ENCODE measurements at places on chromosomes 6 and 20.

GRCh38 chr6:37570482-37571133, 70.9 kb upstream of the CCDC167 start:
- H3K36me3 ChIP-seq: no peaks in the 10 kb centered on the region
- DNase-seq: no peak
- no peak overlapping the region for H3K4me3 ChIP-seq
- peaks cover 9% of the 10 kb centered on the region for H3K4me1 ChIP-seq
- no peaks in the 10 kb centered on the region for H3K27me3 ChIP-seq
- no peak overlapping the region for H3K27ac ChIP-seq

GRCh38 chr6:129451187-129451586, 258.8 kb downstream of the ARHGAP18 start:
- H3K36me3 ChIP-seq: no peaks in the 10 kb centered on the region
- no peaks in the 10 kb centered on the region for H3K4me1 ChIP-seq
- DNase-seq: no peak

- H3K4me1 ChIP-seq: peaks cover 6% of the 10 kb centered on the region
- no peak overlapping the region for H3K4me3 ChIP-seq
- no peak overlapping the region for H3K27ac ChIP-seq
- no peak for DNase-seq
These were observed 27.1 kb upstream of the ZNF318 start for GRCh38 chr6:43396408-43397149.

GRCh38 chr6:19042420-19042819, 655.3 kb downstream of the RNF144B start:
- no peak overlapping the region for H3K4me3 ChIP-seq
- H3K27ac ChIP-seq: no peak overlapping the region
- H3K36me3 ChIP-seq: no peaks in the 10 kb centered on the region
- DNase-seq: no peak

DNA sequence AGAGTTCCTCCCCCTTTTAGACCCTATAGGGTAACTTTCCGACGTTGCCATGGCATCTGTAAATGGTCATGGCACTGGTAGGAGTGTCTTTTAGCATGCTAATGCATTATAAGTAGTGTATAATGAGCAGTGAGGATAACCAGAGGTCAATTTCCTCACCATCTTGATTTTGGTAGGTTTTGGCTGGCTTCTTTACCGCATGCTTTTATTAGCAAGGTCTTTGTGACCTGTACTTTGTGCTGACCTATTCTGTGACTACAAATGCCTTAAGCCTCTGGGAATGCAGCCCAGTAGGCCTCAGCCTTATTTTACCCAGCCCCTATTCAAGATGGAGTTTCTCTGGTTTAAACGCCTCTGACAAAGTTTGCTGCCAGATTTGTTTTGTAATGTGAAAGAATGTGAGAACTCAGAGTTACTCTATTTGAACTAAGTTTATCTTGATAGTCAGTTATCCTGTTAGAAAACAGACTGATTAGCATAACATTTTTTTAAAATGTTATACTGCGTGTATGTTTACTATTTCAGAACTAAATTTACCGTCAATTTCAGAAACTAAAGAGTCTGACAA, 111.3 kb upstream of the PRSS16 start:
- H3K27ac ChIP-seq: no peak overlapping the region
- H3K4me1 ChIP-seq: peaks cover 7% of the 10 kb centered on the region
- H3K36me3 ChIP-seq: no peaks in the 10 kb centered on the region

DNA sequence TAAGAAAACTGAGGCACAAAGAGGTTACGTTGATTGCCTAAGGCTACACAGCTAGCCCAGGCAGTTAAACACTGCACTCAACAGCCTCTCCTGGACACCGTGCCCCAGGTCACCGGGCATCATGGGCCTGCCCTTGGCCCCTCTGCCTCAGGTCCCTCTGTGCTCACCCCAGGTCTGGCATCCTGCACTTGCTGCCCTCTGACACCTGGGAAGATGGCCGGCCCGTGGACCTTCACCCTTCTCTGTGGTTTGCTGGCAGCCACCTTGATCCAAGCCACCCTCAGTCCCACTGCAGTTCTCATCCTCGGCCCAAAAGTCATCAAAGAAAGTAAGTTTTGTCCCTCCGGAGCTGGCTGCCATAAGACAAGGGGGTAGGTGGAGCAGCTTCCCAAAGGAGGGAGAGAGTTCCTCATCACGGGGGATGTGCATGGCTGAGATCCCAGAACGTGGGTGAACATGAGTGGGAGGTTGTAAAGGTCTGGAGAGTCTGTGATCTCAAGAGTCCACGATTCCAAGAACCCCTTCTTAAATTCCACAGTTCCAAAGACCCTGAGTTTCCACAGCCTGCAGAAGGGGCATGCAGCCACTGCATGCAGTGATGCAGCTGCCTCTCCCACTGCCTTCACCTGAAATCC, 3.0 kb downstream of the BPIFB1 start:
- H3K27me3 ChIP-seq: no peaks in the 10 kb centered on the region
- H3K36me3 ChIP-seq: no peaks in the 10 kb centered on the region
- no peak for DNase-seq
- H3K4me1 ChIP-seq: no peaks in the 10 kb centered on the region
- H3K27ac ChIP-seq: no peak overlapping the region
- no peak overlapping the region for H3K4me3 ChIP-seq

GRCh38 chr6:10583509-10583901, 62.4 kb downstream of the GCNT2 start:
- no peaks in the 10 kb centered on the region for H3K4me1 ChIP-seq
- DNase-seq: no peak
- H3K36me3 ChIP-seq: no peaks in the 10 kb centered on the region
- H3K27ac ChIP-seq: no peak overlapping the region

DNA sequence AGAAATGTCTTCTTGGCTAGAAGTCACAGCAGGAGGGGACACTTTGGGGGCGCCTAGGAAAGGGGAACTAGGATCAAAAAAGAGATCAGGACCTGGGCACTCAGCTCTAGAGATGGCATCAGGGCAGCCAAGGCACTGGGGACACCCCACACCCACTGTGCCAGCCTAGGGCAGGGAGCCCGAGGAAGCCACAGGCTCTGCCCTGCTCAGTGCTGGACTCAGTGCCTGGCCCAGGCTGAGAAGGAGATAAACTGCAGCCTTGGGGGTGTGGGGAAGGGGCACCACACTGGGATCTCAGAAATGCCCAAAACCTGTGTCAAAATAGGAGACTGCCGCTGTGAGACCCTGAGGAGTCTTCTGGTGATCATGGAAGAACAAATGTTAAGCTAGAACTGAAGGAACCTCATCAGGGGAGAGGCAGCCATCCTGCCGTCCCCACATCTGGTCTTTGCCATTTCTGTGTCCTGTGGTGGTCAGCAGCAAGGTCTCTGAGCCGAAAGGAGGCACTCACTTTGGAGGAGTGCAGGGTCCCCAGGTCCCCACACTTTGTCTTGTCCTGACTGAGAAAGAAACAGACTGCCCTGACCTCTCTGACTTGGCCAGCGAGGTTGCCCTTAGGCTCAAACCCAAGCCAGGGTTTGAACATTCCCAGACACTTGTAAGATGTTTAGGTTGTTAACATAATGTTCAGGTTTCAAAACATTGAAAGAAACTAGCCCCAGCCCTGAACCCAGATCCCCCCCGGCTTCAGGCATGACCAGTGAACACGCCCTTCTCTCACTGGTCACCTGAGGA, 2.3 kb downstream of the ARFRP1 start:
- no peak overlapping the region for H3K4me3 ChIP-seq
- H3K27ac ChIP-seq: no peak overlapping the region
- DNase-seq: no peak
- peaks cover 46% of the 10 kb centered on the region for H3K4me1 ChIP-seq
- peaks cover 32% of the 10 kb centered on the region for H3K36me3 ChIP-seq
- H3K27me3 ChIP-seq: no peaks in the 10 kb centered on the region

- H3K36me3 ChIP-seq: no peaks in the 10 kb centered on the region
- no peak for DNase-seq
- no peaks in the 10 kb centered on the region for H3K4me1 ChIP-seq
- no peak overlapping the region for H3K27ac ChIP-seq
- no peaks in the 10 kb centered on the region for H3K27me3 ChIP-seq
These were observed 233.7 kb upstream of the ARID1B start for GRCh38 chr6:156543431-156543830.

DNA sequence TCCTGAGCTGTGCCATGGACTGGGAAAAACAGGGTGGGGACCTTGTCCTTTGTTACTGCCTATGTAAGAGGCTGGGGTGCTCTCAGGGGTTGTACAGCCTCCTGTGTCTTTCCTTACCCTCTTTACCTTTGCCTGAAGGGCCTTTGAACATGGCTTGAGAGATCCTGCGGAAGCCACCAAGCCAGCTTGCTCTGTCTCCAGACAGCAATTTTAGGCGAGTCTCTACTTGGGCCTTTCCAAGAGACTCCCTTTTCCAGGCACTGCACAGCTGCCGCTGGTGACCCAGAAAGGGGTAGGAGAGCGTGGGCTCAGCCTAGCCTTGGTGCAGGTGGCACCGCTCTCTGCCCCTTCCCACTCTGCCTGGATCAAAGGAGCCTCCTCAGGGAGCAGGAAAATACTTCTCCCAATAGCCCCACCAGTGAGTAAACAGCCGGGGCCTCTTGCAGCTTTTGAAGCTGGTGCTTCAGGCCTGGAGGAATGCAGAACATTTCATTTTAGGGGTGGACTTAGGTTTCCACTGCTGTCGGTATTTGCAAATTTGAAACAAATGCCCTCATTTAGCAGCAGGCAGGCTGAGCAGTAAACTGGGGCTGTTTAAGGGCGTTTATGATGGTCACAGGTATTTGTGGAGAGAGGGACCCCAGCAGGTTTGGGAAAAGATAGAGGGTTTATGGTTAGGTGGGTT, 13.9 kb downstream of the PTK7 start:
- H3K36me3 ChIP-seq: no peaks in the 10 kb centered on the region
- DNase-seq: no peak
- no peaks in the 10 kb centered on the region for H3K4me1 ChIP-seq
- H3K4me3 ChIP-seq: no peak overlapping the region

GRCh38 chr6:120056085-120056484, 706.5 kb upstream of the MAN1A1 start:
- no peak overlapping the region for H3K27ac ChIP-seq
- no peaks in the 10 kb centered on the region for H3K27me3 ChIP-seq
- no peak for DNase-seq
- no peaks in the 10 kb centered on the region for H3K36me3 ChIP-seq
- no peak overlapping the region for H3K4me3 ChIP-seq

GRCh38 chr20:33668466-33669155, 1.9 kb downstream of the ACTL10 start:
- peaks cover 38% of the 10 kb centered on the region for H3K4me1 ChIP-seq
- no peak overlapping the region for H3K27ac ChIP-seq
- H3K4me3 ChIP-seq: no peak overlapping the region
- H3K27me3 ChIP-seq: no peaks in the 10 kb centered on the region
- no peak for DNase-seq

DNA sequence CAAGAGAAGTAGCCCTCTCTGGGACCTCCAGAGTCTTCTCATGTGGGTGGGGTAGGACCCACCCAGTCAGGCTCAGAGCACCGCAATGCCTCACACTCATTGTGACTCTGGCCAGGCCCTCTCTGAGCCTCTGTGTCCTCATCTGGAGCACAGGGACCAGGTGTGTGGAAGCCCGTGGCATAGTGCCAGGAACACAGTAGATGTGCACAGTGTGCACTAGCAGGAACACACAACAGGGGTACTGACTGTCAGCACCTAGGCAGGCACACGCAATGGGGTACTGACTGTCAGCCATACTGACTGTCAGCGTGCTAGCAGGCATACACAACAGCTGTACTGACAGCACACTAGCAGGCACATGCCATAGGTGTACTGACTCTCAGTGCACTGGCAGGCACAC, 2.0 kb upstream of the STMN3 start:
- H3K4me3 ChIP-seq: no peak overlapping the region
- no peak for DNase-seq
- H3K27me3 ChIP-seq: no peaks in the 10 kb centered on the region
- no peak overlapping the region for H3K27ac ChIP-seq

DNA sequence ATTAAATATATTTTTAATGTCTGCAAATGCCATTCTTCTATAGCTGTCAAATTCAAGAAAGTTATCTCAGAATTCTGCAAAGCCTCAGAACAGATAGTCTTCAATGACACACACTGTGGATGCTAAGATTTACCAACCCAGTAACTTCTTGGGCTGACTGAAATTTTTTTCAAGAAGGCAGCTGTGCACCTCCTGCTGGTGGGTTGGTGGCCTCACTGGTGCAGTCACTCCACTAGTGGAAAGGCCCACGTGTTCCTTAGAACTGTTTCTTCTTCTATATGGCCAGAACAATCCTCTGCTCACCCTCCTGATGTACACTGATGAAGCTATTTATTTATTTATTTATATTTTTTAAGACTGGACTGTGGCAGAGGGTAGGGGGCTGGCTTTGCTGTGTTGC, 28.1 kb upstream of the MTCL3 start:
- H3K27ac ChIP-seq: no peak overlapping the region
- no peak overlapping the region for H3K4me3 ChIP-seq
- H3K27me3 ChIP-seq: peaks cover 3% of the 10 kb centered on the region

DNA sequence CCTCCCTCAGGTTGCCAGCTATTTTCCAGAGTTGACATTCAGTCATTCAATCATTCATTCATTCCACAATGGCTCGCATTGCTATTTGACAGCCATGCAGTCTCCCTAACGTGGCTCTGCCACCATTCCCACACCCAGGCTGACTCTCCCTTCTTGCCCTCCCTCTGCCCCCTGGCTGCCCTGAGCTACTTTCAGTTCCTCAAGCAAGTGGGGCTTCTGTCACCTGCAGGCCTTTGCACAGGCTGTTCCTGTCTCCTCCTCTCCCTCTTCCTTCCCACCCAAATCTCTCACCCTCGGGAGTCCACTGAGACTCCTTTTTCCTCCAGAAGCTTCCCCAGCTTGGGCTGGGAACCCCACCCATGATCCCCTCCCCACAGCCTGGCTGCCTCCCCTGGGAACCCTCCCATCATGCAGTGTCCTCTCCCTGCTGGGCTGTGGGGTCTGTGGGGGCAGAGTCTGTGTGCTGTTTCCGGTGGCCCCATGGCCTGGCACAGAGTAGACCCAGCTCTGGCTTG, 2.6 kb downstream of the PACSIN1 start:
- DNase-seq: no peak
- no peak overlapping the region for H3K27ac ChIP-seq
- no peaks in the 10 kb centered on the region for H3K36me3 ChIP-seq
- H3K27me3 ChIP-seq: peaks cover 15% of the 10 kb centered on the region
- no peaks in the 10 kb centered on the region for H3K4me1 ChIP-seq

- no peak for DNase-seq
- H3K4me3 ChIP-seq: peak overlapping the region; percentile 41
- no peaks in the 10 kb centered on the region for H3K36me3 ChIP-seq
These were observed 128.5 kb downstream of the HFE start for GRCh38 chr6:26215585-26216358.

- no peak overlapping the region for H3K27ac ChIP-seq
- H3K4me1 ChIP-seq: no peaks in the 10 kb centered on the region
- no peak for DNase-seq
- no peak overlapping the region for H3K4me3 ChIP-seq
These were observed 27.1 kb downstream of the PCK1 start for GRCh38 chr20:57587989-57588377.

- H3K4me3 ChIP-seq: peak overlapping the region; percentile 53
- H3K36me3 ChIP-seq: no peaks in the 10 kb centered on the region
- no peak for DNase-seq
- peaks cover 17% of the 10 kb centered on the region for H3K4me1 ChIP-seq
- peaks cover 15% of the 10 kb centered on the region for H3K27me3 ChIP-seq
- H3K27ac ChIP-seq: no peak overlapping the region
These were observed 1.5 kb upstream of the CPNE5 start for GRCh38 chr6:36840432-36841403.

- peaks cover 24% of the 10 kb centered on the region for H3K27me3 ChIP-seq
- DNase-seq: no peak
- H3K36me3 ChIP-seq: no peaks in the 10 kb centered on the region
- H3K4me1 ChIP-seq: peaks cover 16% of the 10 kb centered on the region
- H3K27ac ChIP-seq: no peak overlapping the region
- H3K4me3 ChIP-seq: no peak overlapping the region
These were observed 615 bp upstream of the NTSR1 start for GRCh38 chr20:62707921-62708521.
